Mesothelial cell of epicardium (in vitro differentiated cells): ENCODE measurements at places on chromosomes 12 and 14. TPM values are rescaled to one million over a fixed set of nuclear protein-coding genes. Genes with fewer than 3 reads are reported as not detected.

The ADCY6 gene
- total RNA-seq = 65.4 to 69.2 TPM (median 66.1 TPM) in 3 replicates

The SELPLG gene
- 0.33 to 0.47 TPM in 2 of 3 replicates, not detected in the other for total RNA-seq

The RERG gene
- total RNA-seq = 28.6 to 34.0 TPM (median 33.3 TPM) in 3 replicates

The OTX2 gene
- 0.27 TPM in 1 of 3 replicates, not detected in the others for total RNA-seq

The RIMBP2 gene
- 7.6 to 8.6 TPM (median 8.3 TPM) in 3 replicates for total RNA-seq

The LRR1 gene
- total RNA-seq = 8.8 to 10.9 TPM (median 9.2 TPM) in 3 replicates

The GLI1 gene
- total RNA-seq = 6.0 to 10.1 TPM (median 8.4 TPM) in 3 replicates

The C12orf50 gene
- 0.07 to 0.22 TPM (median 0.13 TPM) in 3 replicates for total RNA-seq

The PPP1R1A gene
- total RNA-seq = 0.54 to 1.0 TPM (median 0.76 TPM) in 3 replicates

The MORN3 gene
- total RNA-seq = 0.69 to 1.2 TPM (median 0.99 TPM) in 3 replicates

The AKAP3 gene
- 1.0 to 1.6 TPM (median 1.5 TPM) in 3 replicates for total RNA-seq

DNA sequence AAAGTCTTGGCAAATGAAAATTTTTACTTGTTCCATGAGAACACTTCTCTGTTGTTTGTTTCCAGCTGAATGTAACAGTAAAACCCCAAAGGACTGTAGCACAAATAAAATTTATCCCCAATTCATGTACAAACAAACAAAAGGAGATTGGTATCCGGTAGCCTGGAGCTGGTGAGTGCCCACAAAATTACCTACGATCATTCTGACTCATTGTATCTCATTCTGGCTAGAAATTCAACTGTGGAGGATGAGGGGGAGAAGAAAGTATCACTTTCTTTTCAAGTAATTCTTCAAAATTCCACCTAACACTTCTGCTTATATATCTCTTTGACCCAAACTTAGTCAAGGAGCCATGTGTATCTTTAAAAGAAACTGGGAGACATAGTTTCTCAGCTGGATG is 268.5 kb downstream of the ALG10B start:
- DNase-seq = no peak

- no peak for DNase-seq
Observed at GRCh38 chr12:63351370-63351769, 200.4 kb upstream of the AVPR1A start.

- no peak for DNase-seq
Observed at GRCh38 chr12:5904969-5905368, 40.1 kb downstream of the ANO2 start.

GRCh38 chr12:90301561-90302133 is 593.0 kb upstream of the ATP2B1 start:
- DNase-seq = no peak

DNA sequence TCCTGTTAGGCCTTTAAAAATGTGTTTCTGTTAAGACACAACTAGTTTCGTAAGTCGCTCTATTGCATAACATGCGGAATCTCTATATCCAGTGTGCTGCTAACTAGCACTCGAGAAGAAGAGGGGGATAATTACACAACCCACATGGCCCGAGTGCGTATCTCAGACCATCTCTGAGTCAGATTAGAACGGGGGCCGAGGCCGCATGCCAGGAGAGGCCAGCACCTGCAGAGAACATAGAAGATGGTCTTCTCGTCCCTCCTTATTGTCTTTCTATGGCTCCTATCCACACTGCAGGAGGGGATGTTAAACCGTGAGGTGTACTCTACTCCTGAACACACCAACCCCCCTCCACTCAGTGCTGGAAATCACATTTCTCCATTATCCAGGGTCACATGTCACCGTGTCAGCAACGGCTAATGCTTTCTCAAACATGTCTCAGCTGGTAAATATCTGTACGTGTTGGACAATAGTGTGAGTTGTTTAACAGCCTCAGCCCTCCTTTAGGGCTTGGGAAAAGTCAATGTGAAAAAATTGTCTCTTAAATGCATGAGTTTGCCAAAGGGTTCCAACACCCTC is 56.3 kb downstream of the CCDC88C start:
- DNase-seq = no peak

DNA sequence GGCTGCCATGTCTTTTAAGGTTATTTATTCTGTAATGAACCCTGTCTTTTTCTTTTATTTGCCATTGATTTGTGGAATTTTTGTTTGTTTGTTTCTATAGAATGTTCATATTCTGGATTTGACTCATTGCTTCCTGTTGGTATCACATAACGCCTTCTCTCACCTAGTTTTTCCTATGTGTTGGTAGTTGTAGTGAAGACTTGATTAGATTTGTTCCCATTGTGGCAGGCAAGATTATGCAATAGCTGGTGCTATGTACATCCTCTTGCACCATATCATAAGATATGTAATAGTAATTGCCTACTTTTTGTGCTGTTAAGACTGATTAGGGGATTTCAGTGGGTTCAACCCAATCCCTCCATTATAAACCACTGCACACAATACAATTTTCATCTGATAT is 3.9 kb upstream of the KRT6B start:
- no peak for DNase-seq

DNA sequence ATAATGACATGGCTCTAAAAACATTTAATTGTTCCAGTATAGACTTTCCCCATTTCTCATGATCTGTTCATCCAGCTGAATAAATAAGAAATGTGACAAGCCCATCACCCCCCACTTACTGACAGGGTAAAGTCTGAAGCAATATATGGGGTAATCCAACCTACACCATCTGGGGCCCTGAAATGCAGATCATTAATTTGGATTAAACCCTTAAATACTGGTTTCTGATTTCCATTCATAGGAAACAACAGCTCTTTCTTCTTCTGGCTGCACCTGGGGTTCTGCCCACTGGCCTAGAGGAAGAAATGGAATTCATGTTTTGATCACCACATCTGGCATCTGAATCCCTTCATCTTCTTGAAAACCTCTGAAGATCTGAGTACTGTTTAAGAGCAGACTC is 39.3 kb upstream of the ACSM4 start:
- no peak for DNase-seq

GRCh38 chr14:31895646-31896045 is 181.5 kb upstream of the ARHGAP5 start:
- no peak for DNase-seq

GRCh38 chr12:95996034-95996658 is at the start of gene HAL:
Gene HAL (minus strand): TSS chr12:95996344. CDS start chr12:95995910, 434 bp downstream.
- no peak for DNase-seq

DNA sequence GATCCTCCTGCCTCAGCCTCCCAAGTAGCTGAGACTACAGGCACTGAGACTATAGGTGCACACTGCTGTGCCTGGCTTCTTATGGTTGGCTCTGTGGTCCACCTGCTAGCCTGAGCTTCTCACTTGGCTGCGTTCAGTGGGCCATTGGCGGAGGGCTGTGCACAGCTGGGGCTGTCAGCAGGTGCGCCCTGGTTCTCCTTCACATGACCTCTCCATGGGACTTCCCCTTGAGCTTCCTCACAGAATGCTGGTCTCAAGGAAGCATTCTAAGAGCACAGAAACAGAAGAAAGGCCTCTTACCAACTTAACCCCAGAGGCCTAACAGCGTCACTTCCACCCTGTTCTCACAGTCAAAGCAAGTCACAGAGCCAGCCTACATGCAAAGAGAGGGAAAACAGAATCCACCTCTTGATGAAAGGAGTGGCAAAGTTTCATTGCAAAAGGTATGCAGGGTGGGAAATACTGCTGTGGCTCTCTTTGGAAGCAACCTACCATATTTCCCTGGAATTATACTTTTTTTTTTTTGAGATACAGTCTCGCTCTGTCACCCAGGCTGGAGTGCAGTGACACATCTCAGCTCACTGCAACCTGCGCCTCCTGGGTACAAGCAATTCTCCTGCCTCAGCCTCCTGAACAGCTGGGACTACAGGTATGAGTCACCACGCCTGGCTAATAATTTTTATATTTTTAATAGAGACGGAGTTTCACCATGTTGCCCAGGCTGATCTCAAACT is 9.3 kb downstream of the RILPL2 start:
- DNase-seq = no peak

DNA sequence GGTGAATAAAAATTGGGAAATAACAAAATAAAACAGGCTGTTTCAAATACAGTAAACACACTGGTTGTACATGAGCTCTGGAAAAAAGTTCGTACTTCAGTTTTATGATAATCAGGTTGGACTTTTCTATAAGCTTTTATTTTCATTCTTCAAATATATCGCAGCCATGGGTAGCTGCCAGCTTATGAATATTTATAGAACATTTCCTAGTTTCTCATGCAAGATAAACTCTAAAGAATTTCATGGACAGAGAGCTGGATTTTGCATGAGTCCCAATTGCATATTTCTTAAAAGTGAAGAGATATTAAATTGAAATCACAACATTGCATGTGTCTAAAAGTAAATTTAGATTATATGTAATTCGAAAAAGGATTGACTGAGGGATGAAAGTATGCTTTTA is 827.6 kb downstream of the SLC6A15 start:
- no peak for DNase-seq

GRCh38 chr12:123621619-123622530 is 11.6 kb downstream of the EIF2B1 start:
- DNase-seq = no peak

DNA sequence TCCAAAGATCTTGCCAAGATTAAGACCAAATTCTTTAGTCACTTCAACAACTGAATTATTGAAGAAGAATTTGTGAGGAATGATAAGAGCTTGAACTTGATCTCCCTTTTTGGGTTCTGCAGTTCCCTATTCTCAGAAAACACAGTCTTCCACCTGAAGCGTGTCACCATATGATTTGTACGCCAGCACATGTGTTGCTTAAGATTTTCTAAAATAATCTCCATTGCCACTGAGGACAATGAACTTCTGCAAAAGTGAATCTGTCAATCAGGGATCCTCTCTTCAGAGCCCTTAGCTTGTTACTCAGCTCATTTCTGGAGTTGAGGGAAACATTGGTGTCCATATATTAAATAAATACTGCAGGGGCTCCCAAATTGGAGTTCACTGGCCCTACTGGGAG is 4.2 kb upstream of the SPIC start:
- no peak for DNase-seq

- no peak for DNase-seq
Observed at GRCh38 chr12:27566159-27566558, 42.2 kb downstream of the PPFIBP1 start.

GRCh38 chr12:101832030-101832429 is 1.3 kb upstream of the GNPTAB start:
- no peak for DNase-seq
